WTC11 (cell line): ENCODE measurements at places on chromosomes 7 and 10.
A peak's percentile ranks its signal among the peaks of the same experiment; 100 is the strongest.

DNA sequence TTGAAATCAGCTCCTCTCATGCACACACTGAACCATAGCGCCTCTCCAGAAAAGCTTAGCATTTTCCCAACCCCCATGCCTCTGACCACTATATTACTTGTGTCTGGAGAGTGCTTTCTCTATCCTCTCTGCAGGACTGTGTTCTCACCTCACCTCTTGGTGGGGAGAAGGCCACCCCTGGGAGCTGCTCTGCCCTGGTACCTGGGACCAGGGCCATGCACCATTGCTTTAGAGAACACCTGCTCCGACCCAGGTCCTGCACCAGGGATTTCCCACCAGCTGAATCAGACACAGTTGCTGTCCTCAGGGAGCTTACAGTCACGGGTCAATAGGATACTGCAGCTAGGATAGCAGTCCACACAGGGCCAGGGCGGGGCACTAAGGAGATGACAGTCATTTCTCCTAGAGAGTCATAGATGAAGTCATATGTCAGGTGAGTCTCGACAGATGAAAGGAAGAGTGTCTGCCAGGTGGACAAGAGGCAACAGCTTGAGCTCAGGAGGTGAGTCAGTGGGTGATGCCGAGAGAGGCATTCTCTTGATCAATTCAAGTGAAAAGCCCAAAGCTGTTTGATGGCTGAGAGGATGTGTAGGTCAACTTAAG is 619 bp upstream of the LMTK2 start:
- DNase-seq = no peak

- no peak for DNase-seq
Measured at GRCh38 chr7:139943401-139943800, 114.3 kb downstream of the TBXAS1 start.

DNA sequence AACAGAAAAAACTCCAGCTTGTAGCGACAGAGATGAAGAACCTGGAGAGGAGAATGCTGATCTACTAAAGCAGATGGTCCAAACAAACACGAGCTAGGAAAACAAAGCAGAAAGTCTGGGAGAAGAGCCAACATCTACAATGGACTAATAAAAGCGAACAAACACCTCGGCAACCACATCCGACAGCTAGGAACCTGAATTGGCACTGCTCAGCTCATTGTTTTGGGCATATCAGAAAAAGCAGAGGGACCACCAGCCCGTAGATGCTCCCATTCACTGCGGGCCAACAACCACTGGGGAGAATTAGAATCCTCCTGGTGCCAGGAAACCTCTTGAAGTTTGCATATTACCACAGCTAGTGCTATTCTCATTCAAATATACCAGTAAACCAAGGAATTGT is 204.7 kb downstream of the NXPH1 start:
- no peak for DNase-seq

GRCh38 chr10:16478801-16479200 is 42.0 kb downstream of the PTER start:
- no peak for DNase-seq

- DNase-seq = no peak
Measured at GRCh38 chr10:31099664-31100063, 68.0 kb upstream of the ZNF438 start.

DNA sequence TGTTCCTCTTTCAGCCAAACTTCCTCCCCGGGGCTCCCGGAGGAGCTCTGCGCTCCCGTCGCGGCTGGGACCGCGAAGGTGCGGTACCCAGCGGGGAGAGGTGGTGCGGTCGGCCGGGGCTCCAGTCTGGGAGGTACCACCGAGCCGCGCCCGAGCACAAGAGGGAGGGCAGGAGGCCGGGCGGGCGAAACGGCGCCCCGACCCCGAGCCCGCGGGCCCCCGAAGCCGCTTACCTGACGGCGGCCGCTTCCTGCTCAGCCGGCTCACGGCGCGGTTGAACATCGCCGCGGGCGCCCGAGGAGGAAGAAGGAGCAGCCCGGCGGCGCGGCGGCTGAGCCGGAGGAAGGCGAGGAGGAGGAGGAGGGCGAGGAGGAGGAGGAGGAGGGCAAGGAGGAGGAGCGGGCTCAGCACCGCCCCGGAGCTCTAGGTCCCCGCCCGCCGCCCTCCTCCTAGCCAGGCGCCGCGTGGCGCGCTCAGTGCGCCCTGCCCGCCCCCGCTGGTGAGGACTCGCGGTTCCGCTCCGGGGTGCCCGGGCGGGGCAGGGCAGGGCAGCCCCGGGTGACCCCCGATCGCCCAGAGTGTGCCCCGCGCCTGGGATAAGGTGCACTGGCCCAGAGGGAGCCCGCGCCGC is at the start of gene RGS10:
RGS10 (minus strand) TSS at position 363 of the 631 bp plus-strand sequence; CDS start at position 282, 81 bp downstream.
- DNase-seq = peak; percentile 63

- no peak for DNase-seq
Measured at GRCh38 chr10:30127120-30127541, 67.7 kb upstream of the JCAD start.

- DNase-seq = no peak
Measured at GRCh38 chr7:97851683-97852082, 20.5 kb downstream of the ASNS start.

DNA sequence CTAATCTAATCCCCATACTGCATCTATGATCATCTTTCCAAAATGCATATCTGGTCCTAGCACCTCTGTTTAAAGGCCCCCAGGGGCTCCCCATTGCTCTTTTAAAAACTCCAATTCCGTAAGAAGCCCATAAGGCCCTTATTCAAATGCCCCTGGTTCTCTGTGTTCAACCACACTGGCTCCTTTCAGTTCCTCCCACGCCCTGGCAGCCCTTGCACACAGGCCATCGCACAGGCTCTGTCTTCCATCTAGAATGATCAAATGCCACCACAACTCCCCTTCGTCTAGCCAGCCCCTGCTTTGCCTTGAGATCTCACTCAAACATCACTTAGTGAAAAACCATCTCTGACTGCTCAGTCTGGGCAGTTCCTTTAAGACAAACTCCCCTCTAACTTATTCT is 112.9 kb upstream of the LYZL2 start:
- DNase-seq = no peak

DNA sequence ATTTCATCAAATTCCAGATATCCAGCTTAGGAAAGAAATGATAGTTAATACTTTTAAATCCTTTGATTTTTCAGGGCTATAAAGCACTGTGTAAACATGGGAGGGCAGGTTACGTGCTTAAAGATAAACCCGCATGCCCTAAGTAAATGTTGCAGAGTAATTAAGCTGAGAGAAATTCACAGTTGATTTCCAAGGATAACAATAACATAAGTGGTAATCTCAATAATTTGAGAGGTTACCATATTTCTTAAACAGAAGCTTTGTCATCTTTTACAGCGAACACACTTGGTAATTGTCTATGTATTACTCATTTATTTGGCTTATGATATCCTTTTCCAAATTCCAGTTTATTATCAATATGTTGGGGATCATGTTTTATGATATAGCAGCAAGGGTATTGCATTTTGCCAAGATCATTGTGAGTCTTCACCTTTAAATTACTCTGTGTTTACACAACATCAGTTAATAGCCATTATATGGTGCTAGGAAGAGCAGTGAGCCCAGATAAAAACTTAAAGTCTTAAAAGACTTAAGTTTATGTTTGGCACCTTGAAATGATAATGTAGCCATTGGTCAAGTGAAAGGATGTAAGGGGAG is 15.4 kb downstream of the MGAM start:
- DNase-seq = no peak

GRCh38 chr7:25859412-25860274 is 292.4 kb upstream of the NFE2L3 start:
- peak; percentile 22 for DNase-seq

GRCh38 chr7:104963991-104964385 is 50.0 kb upstream of the KMT2E start:
- DNase-seq = no peak

- no peak for DNase-seq
Measured at GRCh38 chr7:79434098-79434497, 19.4 kb downstream of the MAGI2 start.

DNA sequence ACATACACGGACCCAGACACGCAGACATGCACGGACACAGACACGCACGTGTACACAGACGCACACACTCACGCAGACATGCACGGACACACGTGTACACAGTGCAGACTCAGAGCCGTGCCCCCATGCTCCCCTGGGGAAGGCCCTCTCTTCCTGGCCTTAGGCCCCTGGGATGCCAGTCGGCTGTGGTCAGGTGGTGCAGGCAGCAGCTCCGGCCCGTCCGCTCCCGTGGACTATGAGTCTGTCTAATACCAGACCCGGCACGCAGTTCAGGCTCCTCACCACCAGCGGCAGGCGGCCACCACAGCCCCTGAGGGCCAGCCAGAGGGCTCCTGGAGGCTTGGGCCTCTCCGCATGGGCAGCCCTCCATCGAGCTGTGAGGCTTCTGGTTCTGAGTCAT is 52.0 kb upstream of the NKX6-2 start:
- DNase-seq = no peak

DNA sequence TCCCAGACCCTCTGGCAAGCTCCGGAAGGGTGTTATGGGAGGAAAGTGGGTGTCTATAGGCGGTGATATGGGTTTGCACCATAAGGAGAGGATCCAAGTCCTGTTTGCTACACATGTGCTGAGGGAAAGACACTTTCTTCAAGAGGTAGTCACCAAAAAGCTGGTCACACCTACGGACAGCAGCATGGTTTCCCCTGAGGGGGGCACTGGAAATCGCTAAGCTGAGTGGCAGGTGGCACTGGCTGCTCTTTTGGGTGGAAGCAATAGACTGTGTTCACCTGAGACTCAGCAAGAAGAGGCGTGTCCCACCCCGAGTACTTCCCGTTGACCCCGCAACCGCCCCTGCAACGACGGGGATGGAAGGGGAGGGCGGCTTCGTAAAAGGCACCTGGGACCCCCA is 1.8 kb upstream of the FOXI2 start:
- DNase-seq = no peak

DNA sequence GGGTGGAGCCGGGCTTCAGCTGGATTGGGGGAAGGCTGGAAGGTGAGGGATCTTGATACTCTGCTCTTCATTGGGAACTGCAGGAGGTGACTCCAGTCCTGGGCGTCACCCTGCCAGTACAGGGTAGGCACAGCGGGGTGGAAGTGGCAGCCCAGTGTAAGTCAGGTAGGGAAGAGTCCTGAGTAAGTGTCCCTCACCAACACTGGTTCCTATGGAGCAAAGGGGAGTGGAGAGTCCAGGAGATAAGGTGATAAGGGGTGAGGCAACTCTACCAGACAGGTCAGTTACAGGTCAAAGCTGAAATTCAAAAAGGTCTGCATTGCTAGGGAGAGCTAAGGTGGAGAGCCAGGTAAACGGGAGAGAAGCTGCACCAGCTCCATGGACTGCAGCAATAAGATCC is 145.6 kb upstream of the NFE2L3 start:
- no peak for DNase-seq

GRCh38 chr7:527723-528122 is 8.1 kb upstream of the PDGFA start:
- no peak for DNase-seq

DNA sequence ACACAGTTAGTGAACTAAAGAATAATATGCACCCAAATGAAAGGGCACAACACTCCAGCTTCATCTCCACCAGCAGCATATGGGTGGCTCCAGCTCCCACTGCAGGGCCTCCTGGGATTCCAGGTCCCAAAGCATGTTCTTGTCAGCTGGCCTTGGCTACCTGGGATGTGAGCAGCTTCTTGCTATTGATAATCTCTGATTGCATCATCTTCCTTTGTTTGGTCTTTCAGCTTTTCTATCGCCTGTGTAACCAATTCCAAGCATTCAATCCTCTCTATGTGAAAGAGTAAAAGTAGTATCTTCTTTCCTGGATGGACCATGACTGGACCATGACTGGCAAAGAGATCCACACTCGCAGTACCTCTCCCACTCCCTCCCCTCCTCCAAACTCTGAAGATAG is 333.9 kb upstream of the GLI3 start:
- no peak for DNase-seq

- DNase-seq = no peak
Measured at GRCh38 chr10:13104697-13105096, 4.7 kb downstream of the OPTN start.

DNA sequence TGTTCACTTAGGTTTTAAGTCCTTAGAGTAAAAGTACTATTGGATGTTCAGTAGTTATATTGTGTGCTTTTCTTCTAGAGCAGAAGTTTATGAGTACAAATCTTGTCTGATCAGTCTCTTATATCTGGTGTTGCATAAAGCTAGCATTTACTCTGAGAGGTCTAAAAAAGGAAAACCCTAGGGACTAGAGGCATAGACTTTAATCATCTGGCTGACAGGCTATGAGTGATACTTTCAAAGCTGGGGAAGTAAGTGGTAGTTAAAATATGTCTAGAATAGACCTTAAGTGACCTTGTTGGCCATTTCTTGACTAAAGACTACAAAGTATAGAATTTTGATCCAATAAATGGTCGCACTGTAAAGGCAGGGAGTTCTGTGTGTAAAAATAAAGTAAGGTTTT is 32.9 kb upstream of the PHYHIPL start:
- DNase-seq = no peak

- DNase-seq = no peak
Measured at GRCh38 chr10:65719790-65720189, 1206.0 kb upstream of the LRRTM3 start.

DNA sequence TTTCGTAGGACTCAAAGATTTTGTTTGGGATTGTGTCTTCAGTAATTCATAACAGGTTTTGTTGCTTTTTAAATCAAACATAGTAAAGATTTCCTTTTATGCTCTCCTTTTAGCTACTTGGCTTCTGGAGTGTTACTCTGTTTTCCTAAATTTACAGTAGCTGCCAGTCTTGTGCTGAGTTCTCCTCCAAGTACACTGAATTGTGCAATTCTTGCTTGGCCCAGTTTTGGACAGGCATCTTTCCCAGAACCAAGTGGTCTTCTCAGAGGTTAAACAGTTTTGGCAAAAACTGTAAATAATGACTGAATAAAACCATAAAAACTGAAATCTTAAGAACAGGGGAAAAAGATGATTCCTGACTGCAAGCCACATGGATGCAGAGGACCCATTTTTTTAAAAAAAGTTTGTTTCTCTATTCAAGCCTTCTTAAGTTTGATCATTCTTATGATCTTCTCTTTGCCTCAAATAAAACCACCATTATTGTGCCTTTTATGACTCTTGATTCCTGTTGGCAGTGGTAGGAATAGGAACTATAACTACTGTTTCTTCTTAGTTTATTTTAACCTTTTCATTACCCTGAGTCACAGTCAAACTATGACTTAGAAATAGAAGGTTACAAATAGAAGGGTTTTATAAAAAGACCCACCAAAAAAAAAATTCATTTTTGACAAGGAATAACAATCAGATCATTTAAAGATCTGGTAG is 88.0 kb downstream of the MDFIC start:
- no peak for DNase-seq

GRCh38 chr7:129089521-129090212 is 34.8 kb upstream of the TNPO3 start:
- DNase-seq = no peak

DNA sequence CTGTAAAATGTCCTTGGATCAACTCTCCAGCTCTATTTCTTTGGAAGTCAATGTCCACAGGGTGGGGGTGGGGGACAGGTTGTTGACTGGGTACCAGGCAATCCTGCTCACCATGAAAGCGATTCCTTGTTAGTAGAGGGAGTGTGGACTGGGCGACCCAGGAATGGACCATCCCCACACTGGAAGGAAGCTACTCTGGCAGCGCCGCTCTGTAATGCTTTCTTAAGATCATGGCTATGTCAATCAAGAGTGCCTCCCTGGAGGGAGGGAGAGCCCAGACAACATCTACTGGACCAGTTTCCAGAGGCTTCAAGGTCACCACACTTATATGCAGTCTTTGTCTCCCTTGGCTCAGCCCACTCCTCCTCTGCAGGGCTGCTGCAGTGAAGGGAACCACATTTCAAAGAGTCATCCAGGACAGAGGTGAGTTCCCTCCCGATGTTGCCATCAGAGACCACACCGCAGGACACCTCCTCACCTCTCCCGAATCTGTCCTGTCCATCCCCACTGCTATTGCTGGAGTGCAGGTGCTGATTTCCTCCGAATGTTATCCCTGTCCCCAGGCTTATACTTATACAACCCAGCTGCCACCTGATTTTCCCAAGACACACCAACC is 6.9 kb downstream of the GIMAP5 start:
- no peak for DNase-seq
